ENCODE measurements at places on chromosomes 3 and 15. TPM values are rescaled to one million over a fixed set of nuclear protein-coding genes. Genes with fewer than 3 reads are reported as not detected.

AKAP13 gene
- total RNA-seq, result 264 TPM

C3orf85 gene
- not detected for total RNA-seq

FOXB1 gene
- not detected for total RNA-seq

CDHR4 gene
- 0.62 TPM for total RNA-seq

IDH3A gene
- 85.7 TPM for total RNA-seq

All from ureter (tissue), 1 donor.